ENCODE measurements at places on chromosomes 12 and 14.
A peak's percentile ranks its signal among the peaks of the same experiment; 100 is the strongest.

DNA sequence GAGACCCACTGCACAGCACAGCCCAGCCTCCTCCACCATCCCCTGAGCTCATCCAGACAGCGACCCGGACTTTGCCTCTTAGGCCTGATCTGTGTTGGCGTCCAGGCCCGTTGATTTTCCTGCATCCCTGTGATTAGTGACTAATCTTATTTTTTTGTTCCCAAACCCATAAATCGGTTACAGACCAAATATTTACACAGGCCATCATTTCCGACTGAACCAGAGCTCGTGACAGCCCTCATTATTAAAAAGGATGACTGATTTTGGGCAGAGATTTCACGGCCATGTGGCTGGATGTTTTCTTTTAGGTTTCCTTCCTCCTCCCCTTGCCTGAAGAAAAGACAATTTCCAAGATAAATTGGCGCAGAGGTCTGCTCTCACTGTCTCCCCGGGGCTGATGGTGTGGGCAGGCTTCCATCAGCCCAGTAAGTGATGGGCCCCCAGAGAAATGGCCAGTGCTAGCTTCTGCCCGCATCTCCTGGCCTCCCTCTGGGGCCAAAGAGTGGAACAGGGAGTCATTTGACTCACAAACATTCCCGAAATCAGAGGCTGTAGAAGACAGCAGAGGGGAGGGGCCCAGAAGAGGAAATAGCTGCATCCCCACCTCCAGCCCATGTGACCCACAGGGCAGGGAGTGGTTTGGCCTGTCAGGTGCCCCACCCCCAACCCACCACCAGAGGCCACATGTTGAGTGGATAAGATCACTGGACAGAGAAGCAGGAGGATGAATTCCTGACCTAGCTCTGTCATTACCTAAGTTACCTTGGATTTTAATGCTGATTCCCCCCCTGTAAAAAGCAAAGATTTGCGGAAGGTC lies 283.5 kb downstream of the KSR2 start:
- DNase-seq, result no peak

DNA sequence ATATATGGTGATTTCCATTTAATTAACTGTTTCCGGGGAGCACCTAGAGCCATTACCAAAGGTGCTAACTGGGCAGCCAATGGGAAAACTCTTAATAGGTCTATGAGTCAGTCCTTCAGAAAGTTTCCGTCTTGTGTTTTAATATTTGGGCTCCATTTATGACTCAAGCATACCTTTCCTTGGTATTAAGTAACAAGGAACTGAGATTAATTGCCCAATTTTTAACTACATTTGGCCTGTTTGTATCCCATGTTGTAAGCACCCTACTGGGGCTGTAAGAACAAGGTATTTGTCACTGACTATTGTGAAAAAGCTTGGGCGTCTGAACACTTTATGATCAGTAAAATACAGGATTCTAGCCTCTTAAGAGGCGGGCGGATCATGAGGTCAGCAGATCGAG lies 62.8 kb upstream of the FOXN3 start:
- DNase-seq, result no peak

DNA sequence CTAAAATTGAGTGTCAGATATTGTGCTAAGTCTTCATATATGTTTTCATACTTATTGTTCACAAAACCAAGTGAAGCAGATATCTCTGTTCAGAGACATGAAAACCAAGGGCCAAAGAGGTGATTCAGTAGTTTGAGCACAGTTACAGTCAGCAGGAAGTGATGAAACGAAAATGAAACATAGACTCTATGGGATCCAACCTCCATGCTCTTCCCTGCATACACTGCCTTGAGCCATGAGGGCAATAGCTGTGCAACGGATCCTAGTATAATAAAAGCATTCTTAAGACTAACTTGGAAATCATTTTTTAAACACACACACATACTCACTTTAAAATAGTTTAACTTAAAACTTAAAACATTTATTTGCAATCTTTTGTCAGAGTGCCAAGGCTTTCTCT lies 27.9 kb downstream of the ESR2 start:
- DNase-seq, result no peak

- no peak for DNase-seq
Measured at GRCh38 chr12:81815611-81816010, 56.5 kb upstream of the PPFIA2 start.

DNA sequence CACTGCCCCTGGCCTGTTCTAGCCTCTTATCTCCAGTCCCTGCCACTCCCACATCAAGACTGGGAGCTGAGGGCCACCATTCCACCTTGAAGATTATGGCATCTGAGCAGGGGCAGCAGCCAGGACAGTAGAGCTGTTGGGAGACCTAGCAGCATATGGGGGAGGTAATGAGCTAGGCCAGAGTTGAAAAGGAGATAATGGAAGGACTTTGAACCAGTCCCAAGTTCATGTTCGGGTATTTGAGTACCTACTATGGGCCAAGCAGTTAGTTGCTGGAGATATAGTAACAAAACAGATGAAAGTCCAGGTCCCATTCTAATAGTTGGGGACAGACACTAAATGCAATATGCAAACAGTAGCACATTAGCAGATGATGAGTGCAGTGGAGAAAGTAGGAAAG lies 151.5 kb downstream of the PLXNC1 start:
- no peak for DNase-seq

- DNase-seq, result no peak
Measured at GRCh38 chr12:13099844-13100604, 3.4 kb downstream of the GSG1 start.

DNA sequence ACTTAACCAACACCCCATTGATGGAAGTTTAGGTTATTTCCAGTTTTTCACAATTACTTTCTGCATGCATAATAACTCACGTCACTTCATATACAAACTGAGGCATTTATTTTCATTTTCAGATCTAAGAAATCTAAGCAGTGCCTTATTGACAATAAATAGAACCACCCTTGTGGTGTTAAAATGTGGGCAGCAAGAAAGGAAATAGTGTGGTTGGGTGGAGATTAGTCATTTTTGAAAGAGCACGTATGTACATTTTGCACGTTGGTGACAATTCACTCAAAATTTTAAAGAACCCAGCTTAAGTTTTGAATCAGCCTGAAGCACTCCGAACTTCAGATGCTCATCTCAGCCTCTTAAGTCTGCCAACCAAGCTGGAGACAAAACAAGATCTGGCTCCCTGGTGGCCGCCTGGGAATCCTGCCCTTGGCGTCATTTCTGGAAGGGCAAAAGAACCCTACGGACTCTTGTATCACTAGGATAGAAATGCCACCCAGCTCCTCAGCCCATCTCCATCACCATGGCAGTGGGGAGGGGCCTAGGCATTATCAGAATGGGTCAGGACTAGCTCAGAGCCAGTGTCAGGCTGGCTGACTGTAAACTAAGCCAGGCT lies 89.5 kb upstream of the BCL2L14 start:
- DNase-seq, result peak; percentile 25

DNA sequence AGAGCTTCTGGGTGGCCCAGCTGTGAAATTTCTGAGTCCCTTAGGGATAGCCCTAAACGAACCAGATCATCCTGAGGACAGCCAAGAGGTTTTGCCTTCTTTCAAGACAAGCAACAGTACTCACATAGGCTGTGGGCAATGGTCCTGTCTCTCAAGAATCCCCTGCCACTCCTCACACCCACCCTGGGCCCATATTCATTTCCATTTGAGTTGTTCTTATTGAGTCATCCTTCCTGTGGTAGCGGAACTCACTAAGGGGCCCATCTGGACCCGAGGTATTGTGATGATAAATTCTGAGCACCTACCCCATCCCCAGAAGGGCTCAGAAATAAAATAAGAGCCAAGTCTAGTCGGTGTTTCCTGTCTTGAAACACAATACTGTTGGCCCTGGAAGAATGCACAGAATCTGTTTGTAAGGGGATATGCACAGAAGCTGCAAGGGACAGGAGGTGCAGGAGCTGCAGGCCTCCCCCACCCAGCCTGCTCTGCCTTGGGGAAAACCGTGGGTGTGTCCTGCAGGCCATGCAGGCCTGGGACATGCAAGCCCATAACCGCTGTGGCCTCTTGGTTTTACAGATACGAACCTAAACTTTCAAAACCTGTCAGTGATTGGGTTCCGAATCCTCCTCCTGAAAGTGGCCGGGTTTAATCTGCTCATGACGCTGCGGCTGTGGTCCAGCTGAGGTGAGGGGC lies 38.9 kb downstream of the DAD1 start:
- DNase-seq, result peak; percentile 60

- no peak for DNase-seq
Measured at GRCh38 chr12:112839386-112839972, 47.9 kb downstream of the RPH3A start.

- DNase-seq, result no peak
Measured at GRCh38 chr12:125225641-125226040, 160.4 kb downstream of the AACS start.

- no peak for DNase-seq
Measured at GRCh38 chr12:131315601-131316000, 361.9 kb downstream of the ADGRD1 start.

DNA sequence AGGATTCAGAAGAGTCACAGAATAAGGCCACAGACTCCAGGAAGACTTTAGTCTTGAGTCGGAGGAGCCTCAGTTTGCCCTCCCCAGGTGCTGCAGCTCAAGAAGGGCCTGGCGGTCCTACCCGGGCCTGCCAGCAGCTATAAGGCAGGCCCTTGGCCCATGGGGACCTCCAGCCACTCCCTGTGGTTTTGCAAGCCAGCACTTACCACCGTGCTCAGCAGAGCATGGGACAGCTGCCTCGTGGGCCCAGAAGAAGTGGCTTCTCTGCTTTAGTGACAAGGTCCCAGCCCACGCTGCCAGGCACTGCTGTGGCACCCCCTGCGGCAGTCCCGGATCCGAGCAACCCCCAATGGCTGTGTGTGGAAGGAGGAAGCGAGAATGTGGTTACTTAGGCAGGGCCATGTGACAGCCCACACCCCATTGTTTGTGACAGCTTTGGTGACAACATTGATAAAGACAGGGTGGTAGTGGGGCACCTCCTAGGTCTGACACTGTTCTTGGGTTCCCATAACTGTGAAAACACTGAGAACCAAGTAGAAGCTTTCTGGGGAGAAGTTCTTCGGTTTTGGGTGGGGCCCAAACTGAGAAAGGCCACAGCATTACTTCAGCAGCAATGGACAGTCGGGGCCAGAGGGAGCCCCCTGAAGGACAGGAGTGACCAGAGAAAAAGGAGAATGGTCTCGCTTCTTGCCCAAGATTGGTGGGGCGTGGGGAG lies at the start of gene SELPLG:
TSS of gene SELPLG (minus strand) at position 361 of the 715 bp plus-strand sequence. CDS start 9,587 bp downstream, outside the sequence.
- DNase-seq, result peak; percentile 92

DNA sequence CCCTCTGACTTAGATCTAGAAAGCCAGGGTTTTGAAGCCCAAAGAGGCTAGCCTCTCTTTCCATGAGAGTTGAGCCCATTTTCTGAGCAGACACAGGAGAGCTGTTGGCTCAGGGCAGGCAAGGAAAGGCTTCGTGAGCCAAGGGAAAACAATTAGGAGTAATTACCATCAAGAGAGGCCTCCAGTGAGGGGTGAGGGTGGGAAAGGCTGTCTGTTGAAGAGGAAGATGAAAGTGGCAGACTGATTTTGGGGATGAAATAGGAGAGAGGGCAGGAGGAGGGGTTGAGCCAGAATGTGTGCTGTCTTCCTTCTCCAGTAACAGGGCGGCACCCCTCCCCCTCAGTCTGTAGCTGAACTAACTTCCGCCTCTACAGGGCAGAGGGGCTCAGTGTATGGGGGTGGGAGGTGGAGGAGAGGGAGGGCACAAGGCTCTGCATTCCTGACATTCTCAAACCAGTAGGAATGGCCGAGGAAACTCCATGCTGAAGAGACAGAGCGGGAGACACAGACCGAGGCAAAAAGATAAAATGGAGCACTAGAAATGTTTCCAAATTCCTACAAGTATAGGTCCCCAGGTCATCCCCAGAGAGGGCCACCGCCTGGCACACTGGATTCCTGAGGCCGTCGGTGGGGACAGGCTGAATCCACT lies 33.1 kb upstream of the COL2A1 start:
- no peak for DNase-seq

DNA sequence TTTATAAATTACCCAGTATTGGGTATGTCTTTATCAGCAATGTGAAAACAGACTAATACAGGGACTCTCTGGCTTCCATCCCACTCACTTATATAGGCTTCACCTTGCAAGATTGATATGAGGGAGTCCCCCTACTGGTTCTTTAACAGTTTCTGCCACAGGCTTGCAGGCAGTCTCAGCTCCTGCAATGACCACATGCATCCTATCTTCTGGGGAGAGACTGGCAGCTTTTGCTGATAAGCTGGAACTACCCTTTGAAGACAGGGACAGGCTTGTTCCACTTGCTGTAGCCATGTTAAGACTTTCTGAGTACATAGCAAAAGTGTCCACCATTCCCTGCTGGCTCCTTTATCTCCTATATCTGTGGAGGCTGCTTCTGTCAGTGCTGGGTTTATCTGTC lies 531.7 kb upstream of the FLRT2 start:
- no peak for DNase-seq

DNA sequence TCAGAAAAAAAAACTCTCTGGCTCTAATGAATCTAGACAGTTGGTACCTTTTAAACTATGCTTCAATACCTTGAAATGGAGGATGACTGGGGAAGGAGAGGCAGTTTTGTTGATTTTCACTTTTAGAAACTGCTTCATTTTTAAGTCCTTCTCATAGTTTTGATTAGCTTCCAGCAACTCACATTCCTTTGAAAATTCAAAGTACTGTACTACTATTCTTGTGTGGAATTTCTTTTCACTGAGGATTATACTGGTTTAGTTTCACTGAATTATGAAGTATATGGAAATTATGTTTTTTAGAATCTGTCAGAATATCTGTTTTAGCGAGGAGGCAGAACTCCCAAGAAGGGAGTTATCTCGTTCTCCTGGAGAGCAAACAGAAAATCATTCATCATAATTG lies 116.3 kb downstream of the TGFB3 start:
- no peak for DNase-seq

- no peak for DNase-seq
Measured at GRCh38 chr12:48179466-48179865, 4.0 kb upstream of the CCDC184 start.

- DNase-seq, result no peak
Measured at GRCh38 chr12:57475271-57476161, 4.2 kb downstream of the ARHGAP9 start.

DNA sequence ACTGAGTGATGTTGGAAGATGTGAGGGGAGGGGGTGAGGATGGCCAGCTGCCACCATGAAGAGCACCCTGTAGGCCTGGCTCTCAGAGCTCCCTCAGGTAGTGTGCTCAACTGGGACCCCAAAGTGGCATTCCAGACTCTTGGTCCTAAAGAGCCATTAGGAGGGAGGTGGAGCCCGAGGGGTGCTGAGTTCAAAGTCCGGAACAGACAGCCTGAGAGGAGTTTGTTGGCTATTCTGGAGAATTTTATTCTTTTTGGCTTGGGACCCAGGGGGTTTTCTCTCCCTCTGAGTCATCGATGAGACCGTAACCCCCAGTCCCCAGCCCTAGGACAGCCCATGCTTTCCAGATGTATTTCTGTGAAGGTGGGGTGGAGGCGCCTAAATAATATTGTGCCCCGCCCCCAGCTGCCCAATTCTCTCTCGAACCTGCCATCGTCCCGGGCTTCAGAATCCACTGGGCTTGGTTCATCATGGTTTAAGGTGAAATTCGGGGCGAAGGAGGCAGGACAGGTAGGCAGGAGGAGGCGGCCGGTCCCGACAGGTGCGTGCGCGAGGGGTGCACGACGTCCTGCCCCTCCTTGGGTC lies 690 bp upstream of the RBP5 start:
- DNase-seq, result no peak

GRCh38 chr12:19045426-19045825 lies 84.1 kb upstream of the PLEKHA5 start:
- no peak for DNase-seq
